ENCODE measurements at places on chromosomes 3 and 15. TPM values are rescaled to one million over a fixed set of nuclear protein-coding genes. Genes with fewer than 3 reads are reported as not detected.

Gene KBTBD8
- 1.9 TPM for total RNA-seq

- DNase-seq = no peak
Measured at GRCh38 chr3:140927279-140928069, 14.2 kb upstream of the SLC25A36 start.

DNA sequence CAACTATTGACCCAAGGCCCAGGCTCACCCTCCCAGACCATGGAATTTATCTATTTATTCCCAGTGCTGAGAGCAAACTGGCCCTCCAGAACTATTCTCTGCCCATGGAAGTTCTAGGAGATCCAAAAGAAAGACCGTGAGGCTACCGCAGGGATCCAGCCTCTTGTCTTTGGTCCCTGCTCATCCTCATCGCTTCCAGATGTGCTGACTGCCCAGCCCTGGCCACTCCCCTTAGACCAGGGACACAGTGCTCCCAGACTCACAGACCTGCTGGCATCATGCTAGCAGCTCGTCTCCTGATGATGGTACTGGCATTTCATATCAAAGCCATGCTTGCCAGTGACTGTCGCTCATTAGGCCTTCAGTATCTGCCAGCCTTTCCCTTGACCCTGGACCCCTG is 405.7 kb upstream of the PPP2R3A start:
- DNase-seq = no peak

- no peak for DNase-seq
Measured at GRCh38 chr15:89772932-89773583, 3.1 kb upstream of the MESP2 start.

DNA sequence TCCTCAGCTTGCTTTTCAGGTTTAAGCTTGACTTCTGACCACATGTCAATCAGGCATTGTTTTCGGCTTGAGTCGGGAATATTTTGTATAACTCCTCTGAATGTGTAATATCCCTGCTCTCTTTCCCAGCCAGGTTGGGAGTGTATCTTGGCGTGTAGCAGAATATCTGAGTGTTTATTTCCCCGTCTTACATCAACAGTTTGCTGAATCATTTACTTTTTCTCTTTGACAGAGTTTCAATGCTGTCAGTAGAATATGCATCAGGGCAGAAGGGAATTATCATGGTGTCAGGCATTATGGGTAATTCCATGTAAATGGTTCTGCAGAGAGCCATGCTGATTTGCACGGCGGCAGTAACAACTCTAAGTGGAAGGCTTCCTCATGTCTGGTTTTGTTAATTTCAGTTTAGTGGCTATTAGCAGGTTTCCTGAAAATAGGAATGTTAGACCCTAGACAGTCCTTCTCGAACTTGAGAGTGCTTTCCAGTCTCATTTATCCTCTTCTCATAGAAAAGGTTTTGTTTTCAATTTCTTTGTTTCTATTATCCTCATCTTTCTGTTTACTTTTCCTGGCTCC is 566.3 kb downstream of the AGBL1 start:
- no peak for DNase-seq

- DNase-seq = no peak
Measured at GRCh38 chr3:55373423-55373822, 113.7 kb downstream of the WNT5A start.

All from gastrocnemius medialis (tissue), 4 donors.